ENCODE measurements at places on chromosomes 4 and X.
A peak's percentile ranks its signal among the peaks of the same experiment; 100 is the strongest.

DNA sequence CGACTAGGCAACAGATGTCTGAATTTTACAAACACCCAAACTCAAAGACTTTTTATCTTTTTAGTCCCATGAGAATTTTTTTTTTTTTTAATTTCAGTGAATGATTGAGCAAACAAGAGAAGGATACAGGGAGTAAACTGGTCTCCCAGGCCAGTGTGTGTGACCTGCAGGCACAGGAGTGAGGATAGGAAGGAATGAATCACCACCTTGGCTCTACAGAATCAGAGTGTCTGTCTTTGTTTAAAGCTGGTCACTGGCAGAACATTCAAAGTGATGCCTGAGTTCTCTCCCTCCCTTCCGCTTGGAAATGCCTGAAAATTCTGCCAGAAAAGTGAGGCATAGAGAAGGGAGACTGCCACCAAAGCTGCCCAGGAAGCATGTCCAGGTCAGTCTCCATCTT lies 69.5 kb downstream of the PARM1 start:
- no peak for DNase-seq

- DNase-seq, result no peak
Observed at GRCh38 chr4:170242471-170242870, 152.7 kb upstream of the AADAT start.

DNA sequence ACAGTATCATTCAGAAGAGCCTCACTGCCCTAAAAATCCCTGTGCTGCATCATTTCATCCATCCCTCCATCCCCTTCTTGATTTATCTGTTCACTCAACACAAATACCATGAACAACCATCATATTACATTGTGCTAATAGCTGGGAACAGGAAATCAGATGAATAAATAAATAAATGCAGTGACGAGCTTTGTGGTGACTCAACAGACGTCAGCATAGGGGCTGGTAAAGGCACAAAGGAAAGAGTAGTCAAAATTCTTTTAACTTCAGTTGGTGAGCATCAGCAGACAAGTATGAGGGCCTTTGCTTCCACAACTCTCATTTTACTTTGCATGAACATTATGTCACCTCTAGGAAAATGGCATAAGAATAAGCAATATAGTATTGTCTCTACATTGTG lies 65.5 kb downstream of the EDNRA start:
- no peak for DNase-seq

GRCh38 chr4:20368926-20369325 lies 117.2 kb downstream of the SLIT2 start:
- DNase-seq, result no peak

DNA sequence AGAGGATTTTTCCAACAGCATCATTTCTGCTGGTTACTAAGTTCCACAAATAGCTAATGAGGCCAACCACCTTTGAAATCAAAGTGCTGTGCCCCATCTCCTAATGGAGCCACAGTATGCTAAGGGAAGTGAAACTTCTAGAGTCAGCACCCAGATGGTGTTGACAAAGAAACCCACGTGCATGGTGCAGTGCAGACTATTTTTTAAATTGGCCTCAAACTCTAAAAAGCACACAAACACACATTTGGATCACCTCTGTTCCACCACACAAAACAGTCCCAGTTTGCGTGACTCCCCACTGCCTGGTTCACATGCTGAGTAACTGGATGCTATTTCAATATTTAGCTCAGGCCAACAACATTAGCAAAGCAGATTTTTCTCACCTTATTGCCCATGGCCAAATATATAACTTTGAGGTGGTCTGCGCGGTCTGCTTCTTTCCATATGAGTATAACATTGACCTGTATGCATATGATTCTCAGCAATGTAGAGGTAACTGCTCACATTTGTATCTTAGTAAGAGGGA lies 69.9 kb downstream of the AMELX start:
- DNase-seq, result peak; percentile 18

- DNase-seq, result no peak
Observed at GRCh38 chrX:47420962-47421361, 50.6 kb downstream of the ZNF157 start.

DNA sequence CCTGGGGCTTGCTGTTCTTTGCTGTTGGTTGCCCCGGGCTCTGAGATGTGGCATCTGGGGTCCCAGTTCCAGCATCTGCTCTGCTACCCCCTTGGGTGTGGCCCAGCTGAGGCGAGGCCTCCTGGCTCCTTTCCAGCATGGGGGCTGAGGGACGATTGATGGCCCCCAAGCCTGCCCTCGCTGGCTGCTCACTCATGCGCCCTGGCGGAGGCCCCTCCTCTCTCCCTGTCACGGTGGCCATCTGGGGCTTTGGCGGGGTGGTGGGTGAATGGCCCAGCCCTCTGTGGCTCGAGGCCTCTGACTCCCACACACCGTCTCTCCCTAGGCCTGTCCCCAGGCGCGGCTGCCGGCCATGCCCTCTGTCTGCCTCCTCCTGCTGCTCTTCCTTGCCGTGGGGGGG lies 1.8 kb downstream of the PLXNA3 start:
- no peak for DNase-seq

- DNase-seq, result no peak
Observed at GRCh38 chr4:127995776-127996175, 30.6 kb downstream of the ABHD18 start.

DNA sequence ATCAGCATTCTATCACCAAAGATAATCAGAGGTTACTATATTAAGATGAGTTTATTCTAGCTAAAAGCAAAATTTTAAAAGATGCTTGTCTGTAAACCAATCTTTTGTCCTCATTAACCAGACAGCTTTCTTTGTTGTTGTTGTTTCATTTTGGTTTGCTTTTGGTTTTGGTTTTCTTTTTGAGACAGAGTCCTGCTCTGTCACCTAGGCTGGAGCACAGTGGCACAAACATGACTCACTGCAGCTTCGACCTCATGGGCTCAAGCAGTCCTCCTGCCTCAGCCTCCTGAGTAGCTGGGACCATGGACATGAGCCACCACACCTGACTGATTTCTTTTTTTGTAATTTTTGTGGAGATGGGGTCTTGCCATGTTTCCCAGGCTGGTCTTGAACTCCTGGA lies 102.9 kb downstream of the COX18 start:
- no peak for DNase-seq

DNA sequence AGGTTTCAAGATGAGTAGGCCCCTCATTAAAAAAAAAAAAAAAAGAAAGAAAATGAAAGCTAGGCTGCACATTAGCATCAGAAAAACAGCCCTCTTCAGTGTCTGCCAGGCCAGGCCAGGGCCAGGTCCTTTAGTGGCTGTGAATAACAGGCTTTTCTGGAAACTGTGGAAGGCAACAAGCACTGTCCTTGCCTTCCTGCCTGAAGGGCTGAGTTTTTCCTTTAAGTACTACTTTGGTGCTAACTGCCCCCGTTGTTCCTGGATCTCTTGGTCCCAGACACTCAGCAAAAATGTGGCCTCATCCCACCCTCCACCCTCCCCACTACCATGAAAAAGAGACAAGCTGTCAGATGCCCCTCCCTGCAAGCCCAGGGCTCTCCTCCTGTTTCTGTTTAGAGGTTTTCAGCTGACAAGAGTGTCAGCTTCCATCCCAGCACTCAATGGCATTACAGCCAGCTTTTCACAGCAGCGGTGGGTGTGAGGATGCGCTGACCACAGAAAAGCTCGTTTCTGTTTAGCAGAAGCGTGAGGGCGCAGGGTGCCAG lies 174.2 kb downstream of the NHS start:
- DNase-seq, result no peak

GRCh38 chr4:56410247-56411062 lies 23.2 kb upstream of the AASDH start:
- peak; percentile 83 for DNase-seq

- no peak for DNase-seq
Observed at GRCh38 chr4:86261636-86262035, 98.2 kb downstream of the MAPK10 start.

GRCh38 chrX:127558811-127559210 lies 493.4 kb downstream of the ACTRT1 start:
- no peak for DNase-seq

DNA sequence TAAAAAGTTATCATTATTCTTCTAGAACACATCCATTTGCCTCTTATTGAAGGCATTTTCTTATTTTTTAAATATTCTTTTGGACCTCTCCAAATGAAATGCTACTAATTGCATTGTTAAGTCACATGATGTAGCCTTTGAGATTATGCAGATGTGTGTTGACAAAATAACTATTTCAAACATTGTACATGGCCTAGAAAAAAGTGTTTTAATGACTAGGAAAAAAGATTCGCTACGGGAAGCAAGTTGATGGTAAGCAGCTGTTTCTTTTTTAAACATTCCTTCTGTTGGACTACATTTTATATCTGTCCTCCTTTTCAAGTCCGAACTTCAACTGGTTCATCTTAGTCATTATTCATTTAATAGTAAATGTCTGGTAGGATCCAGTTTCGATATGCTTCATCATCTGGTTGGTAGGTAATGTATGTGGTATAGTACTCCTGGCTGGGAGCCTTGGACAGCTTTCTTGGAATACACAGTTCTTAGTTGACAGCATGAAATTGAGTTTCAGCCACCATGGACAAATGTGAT lies 34.3 kb upstream of the GUCY1A1 start:
- DNase-seq, result no peak

GRCh38 chrX:117744958-117745357 lies 371.7 kb downstream of the KLHL13 start:
- no peak for DNase-seq

- DNase-seq, result no peak
Observed at GRCh38 chr4:152780267-152780778, 569 bp downstream of the ARFIP1 start.

DNA sequence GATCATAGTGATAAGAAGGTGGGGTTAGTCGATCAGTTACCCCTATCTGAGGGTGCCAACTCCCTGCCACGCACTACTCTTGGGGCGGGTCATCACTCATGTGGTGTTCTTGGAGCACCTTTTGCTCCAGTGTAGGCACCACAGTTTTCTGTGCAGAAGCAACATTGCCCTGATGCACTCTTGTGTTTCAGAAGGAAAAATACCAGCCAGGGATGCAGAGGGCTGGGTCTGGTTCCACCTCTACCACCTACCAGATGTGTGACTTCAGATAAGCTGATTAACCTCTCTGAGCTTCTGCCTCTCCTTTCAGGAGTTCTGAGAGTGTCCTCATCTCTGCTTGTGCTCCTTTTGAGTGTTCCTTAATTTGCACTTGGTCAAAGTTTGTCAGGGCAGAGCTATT lies 29.9 kb upstream of the PROM1 start:
- DNase-seq, result no peak

- DNase-seq, result no peak
Observed at GRCh38 chr4:76035141-76035540, 729 bp downstream of the CXCL11 start.

Measured in body of pancreas (tissue), 4 donors.